ENCODE measurements at places on chromosomes 7 and 10. TPM values are rescaled to one million over a fixed set of nuclear protein-coding genes. Genes with fewer than 3 reads are reported as not detected.

The UMAD1 gene
- total RNA-seq, result 11.7 TPM

The FGL2 gene
- not detected for total RNA-seq

The GPR158 gene
- total RNA-seq, result 0.05 TPM

The GPR26 gene
- total RNA-seq, result not detected

The PNLIPRP2 gene
- not detected for total RNA-seq

The MKX gene
- total RNA-seq, result not detected

The TDRD1 gene
- total RNA-seq, result not detected

The PRF1 gene
- total RNA-seq, result not detected

The GOLGA7B gene
- 5.0 TPM for total RNA-seq

The SH2D4B gene
- 0.03 TPM for total RNA-seq

The NEUROD6 gene
- not detected for total RNA-seq

All from A549 treated with CORT108297 at 1 μM for 4 hours (cell line).